KG1 (cell line): ENCODE measurements at places on chromosomes 13 and 19.

- DNase-seq: no peak
Measured at GRCh38 chr19:40081411-40081810, 9.3 kb downstream of the ZNF780A start.

- no peak for DNase-seq
Measured at GRCh38 chr13:35086667-35087066, 144.6 kb downstream of the NBEA start.

DNA sequence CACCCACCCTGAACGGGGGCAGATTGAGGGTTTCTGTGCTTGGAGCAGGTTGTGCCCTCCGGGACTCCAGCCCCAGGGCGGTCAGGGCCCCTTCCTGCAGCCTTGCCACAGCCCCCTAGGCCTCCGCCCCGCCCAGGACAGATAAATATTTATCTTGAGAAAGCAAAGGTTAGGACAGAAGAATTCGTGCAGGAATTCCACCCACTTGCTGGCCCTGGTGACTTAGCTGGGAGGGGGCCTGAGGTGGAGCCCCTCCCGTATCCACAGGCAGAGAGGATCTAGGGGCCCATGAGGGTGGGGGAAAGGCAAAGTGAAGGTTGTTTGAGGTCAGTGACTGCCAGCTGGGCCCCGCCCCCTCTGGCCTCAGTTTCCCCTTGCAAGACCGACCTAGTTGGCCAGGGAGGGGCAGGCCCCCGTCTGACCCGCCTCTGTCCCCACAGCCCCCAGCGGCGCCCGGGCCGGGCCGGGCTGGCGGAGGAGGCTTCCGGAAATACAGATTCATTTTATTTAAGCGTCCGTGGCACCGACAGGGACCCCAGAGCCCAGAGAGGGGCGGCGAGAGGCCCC, 5.2 kb downstream of the MIDN start:
- peak; percentile 72 for DNase-seq

GRCh38 chr13:31001647-31002046, 69.2 kb downstream of the TEX26 start:
- DNase-seq: no peak

- no peak for DNase-seq
Measured at GRCh38 chr13:51564252-51564651, 20.0 kb upstream of the WDFY2 start.

DNA sequence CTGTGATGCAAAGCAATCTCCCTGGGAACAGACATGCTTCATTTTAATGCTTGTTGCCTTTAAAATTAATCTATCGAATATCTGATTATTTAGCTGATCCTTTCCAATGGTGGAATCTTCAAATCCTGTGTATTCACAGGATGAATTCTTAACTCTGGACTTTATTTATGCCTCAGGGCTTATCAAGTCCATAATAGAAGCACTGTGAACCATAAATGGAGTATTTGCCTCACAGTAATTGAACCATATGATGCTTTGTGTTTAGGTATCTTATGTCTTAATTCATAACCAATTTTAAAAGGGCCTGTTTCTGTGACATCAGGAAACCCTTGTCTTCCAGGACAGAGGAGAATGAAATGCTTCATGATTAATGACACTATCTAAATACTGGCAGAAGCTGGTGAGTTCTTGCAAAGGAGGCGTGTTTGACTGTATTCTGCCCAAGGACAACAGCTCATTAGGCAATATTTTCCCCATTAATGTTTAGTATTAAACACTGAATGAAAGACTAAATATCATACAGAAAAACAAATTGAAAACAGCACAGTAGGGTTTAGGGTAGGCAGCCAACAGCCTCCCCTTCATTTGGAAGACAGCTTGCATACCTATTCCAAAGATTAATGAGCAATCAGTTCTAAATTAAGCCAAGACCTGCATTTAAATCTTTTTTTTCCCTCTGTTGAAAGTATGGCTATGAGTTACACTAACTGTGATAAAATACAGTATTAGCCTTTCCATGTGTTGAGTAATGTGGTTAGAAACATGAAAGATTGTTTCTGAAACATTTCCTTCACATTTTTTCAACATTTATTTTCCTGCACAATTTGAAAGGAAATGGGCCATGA, 709.4 kb downstream of the PCDH9 start:
- DNase-seq: no peak

GRCh38 chr13:44191504-44192171, 182.0 kb upstream of the SERP2 start:
- DNase-seq: no peak

- DNase-seq: no peak
Measured at GRCh38 chr13:78160793-78161192, 242.2 kb upstream of the EDNRB start.

DNA sequence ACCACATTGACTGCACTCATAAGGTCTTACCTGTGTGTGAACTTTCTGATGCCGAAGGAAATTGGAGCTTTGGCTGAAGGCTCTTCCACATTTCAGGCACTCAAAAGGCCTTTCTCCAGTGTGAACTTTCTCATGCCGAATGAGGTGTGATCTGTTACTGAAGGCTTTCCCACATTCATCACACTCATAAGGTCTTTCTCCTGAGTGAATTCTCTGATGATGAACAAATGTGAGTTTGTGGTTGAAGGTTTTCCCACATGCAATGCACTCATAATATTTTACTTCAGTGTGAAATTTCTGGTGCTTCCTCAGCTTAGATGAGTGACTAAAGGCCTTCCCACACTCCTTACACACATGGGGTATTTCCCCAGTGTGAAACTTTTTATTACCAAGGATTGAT, 5.7 kb downstream of the ZNF132 start:
- DNase-seq: no peak

DNA sequence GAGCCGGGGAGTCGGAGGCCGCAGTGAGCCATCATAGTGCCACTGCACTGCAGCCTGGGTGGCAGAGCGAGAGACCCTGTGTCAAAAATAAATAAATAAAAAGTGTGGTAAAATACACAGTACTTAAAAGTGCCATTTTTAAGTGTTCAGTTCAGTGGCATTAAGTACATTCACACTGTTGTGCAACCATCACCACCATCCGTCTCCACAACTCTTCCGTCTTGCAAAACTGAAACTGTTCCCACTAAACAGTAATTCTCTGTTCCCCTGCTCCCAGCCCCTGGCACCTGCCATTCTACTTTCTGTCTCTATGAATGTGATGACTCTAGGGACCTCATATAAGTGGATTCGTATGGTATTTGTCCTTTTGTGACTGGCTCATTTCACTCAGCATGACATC, 13.3 kb downstream of the SLC25A42 start:
- no peak for DNase-seq
